GM12864 (cell line): ENCODE measurements at places on chromosomes 12 and 14.
A peak's percentile ranks its signal among the peaks of the same experiment; 100 is the strongest.

GRCh38 chr12:53653595-53653994 lies 22.3 kb downstream of the ATP5MC2 start:
- no peak for DNase-seq

- DNase-seq: peak; percentile 81
These were observed 43.3 kb downstream of the AEBP2 start for GRCh38 chr12:19482551-19483109.

- DNase-seq: no peak
These were observed 126.4 kb downstream of the DERA start for GRCh38 chr12:16037533-16037932.

DNA sequence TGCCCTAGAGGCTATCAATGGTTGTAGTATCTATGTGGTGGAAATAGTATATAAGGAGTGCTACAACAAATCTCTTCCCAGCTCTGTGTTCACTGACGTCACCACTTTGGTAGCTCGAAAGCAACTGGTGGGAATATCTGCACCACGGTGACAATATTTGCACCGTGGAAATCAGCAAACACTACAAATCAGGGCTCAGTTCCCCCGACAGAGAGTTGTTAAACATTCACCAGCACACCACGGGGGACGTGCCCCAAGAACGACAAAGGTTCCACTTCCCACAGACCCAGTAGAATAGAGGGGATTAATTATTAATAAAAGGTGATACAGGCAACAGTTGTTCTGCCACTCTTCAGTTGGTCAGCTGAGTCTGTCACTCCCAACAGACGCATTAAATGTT lies 98.4 kb downstream of the CCDC60 start:
- DNase-seq: no peak

DNA sequence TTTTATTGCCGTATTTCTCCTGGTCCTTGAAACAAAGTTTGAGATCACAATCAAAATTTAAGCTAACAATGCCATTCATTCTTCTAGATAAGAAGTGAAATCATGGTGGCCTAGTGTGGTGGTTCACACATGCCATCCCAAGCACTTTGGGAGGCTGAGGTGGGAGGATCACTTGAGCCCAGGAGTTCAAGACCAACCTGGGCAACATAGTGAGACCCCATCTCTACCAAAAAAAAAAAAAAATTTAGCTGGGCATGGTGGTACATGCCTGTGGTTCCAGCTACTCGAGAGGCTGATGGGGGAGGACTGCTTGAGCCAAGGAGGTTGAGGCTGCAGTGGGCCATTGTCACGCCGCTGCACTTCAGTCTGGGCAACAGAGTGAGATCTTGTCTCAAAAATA lies 24.2 kb downstream of the GDF11 start:
- DNase-seq: no peak
